ENCODE measurements at places on chromosomes 4 and X.
A peak's percentile ranks its signal among the peaks of the same experiment; 100 is the strongest.

- no peak for DNase-seq
These were observed 45.7 kb downstream of the RTL9 start for GRCh38 chrX:110404376-110404775.

GRCh38 chr4:55398966-55399365, 3.2 kb downstream of the TMEM165 start:
- no peak for DNase-seq

DNA sequence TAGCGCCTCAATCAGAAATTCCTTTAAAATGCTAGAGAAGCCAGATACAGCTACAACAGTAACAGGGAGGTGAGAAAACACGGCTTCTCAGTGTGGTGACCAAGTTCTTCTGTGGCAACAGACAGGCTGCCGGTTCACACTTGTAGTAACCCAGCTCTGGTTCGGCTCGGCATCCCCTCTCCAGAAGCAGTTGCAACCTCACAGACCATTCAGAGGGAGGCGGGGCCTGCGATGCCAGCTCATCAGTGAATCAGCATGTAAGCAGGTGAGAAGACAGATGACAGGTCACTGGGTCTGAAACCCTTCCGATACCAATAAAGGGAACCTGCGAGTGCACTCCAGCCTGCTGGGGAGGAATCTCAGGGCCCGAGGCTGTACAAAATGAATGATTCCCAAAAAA, 251.0 kb downstream of the KCNIP4 start:
- no peak for DNase-seq

DNA sequence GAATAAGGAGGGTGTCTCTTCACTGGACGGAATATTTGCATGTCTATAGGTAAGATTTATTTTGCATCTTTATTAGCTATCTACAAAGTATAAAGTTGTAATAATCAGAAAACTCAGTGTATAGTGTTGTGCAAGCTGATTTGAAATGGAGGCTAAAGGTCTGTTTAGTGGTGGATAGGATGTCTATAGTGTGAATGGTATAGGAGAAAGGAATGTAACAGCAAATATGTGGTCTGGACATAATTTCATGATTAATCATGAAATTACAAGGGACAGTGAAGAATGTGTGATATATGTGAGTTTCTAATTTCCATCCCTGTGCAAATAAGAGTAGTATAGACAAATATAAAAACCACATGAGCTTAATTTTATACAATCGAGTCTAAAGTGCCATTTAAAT, 79.3 kb upstream of the CAMK2D start:
- DNase-seq, result no peak

DNA sequence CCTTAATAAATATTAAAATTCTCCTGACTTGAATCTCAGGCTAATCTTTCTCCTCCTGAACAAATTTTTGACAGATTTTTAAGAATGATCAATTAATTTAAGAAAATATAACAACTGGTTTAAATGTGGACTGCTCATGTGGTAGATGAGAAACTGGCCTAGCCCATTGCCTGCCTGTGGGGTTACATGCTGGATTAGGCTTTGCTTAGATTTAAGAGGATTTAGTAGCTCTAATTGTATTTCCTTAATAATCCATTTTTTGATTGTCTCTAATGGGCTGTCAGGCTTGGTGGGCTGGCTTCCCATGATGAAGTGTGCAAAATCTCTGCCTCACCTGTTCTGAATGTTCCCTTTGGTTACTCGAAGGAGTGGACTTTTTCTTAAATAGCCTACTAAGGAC, 27.8 kb upstream of the LIMCH1 start:
- no peak for DNase-seq

- DNase-seq, result no peak
These were observed 64.5 kb downstream of the CENPC start for GRCh38 chr4:67480810-67481209.

GRCh38 chrX:16207634-16208033, 40.4 kb downstream of the MAGEB17 start:
- no peak for DNase-seq

GRCh38 chrX:6468706-6469105, 66.2 kb downstream of the VCX3A start:
- no peak for DNase-seq

GRCh38 chr4:119679251-119679650, 50.6 kb upstream of the PDE5A start:
- DNase-seq, result no peak

- no peak for DNase-seq
These were observed 9.6 kb downstream of the BMP15 start for GRCh38 chrX:50920132-50920531.

DNA sequence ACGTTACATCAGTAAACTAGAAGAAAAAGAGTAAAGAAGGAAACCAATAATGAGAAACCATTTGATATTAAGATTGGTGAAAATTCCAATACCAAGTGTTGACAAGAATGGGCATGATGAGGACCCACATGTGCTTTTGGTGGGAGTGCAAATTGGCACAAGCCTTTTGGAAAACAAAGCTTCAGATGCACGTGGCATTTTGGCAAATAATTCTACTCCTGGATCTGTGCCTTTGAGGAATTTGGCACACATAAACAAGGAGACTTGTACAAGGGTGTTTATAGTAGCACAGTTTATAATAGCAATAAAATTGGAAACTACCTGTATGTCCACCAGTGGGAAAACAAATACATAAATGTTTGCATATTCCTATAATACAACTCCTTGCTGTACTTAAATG, 324.3 kb upstream of the TAPT1 start:
- DNase-seq, result no peak

DNA sequence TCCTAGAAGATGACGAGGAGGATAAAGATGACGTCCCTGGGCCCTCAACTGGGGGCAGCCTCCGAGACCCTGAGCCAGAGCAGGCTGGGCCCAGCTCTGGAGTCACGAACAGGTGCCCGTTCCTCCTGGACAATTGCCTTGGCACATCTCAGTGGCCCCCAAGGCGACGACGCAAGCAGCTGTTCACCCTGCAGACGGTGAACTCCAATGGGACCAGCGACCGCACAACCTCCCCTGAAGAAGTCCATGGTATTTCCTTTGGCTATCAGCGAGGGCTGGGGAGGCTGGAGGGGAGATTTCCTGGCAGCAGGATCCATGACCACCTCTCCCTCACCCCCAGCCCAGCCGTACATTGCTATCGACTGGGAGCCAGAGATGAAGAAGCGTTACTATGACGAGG, 11.9 kb downstream of the USP11 start:
- no peak for DNase-seq

DNA sequence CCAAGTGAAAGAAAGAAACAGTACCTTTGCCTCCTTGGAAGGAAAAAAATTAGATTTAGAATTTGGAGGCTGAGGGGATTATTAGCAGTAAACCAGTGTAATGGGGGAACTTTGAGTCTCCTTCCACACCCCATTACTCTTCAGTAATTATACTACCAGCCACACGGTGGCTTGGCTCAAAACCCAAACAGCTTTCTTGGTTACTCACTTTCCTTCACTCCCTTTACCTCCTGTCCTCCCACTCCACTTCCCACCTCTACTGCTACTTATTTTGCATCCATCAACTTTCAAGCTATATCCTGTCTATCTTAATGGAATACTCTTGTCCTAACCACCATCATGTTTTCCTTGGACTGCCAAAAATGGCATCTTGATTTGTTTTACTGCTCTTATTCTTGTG, 310.6 kb upstream of the AADAT start:
- no peak for DNase-seq

DNA sequence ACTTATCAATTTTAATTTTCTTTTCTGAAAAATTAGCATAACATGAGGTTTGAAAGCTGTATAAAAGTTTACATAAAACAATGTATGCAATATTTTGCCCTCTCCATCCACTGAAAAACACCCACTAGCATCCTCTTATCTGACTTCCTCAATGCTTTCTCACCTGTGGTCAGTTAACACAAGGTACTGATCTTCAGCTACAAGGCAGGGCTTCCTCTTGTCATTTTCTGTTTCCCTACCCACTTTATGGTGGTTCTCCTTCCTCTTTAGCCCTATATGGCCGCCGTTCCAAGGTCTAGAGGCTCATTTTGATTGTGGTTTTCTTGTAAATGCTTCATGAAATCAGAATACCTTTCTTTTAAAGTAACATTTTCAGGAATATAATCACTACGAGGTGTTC, 618.6 kb upstream of the CPEB2 start:
- DNase-seq, result no peak

- no peak for DNase-seq
These were observed 13.5 kb downstream of the MSANTD1 start for GRCh38 chr4:3262208-3263052.

DNA sequence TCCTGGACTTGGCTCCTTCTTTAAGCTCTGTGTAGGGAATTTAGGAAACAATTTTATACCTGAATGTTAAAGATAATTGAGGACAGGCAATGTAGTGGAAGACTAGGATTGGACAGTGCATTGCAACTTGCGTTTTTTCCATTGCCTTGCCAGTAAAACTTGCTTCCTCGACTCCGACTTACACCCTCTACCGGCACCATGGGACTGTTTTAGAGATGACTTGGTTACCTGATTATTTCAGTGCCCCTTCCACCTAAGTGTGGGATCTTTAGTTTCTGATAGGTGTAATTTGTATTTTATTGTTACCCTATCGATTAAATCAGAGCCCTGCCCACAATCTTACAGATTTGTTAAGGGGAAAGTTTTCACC, 1.2 kb downstream of the PRPS1 start:
- DNase-seq, result no peak

- no peak for DNase-seq
These were observed 8.8 kb upstream of the DGAT2L6 start for GRCh38 chrX:70168238-70169188.

GRCh38 chr4:96916711-96917110, 1076.8 kb downstream of the PDHA2 start:
- DNase-seq, result no peak

- no peak for DNase-seq
These were observed 21.6 kb downstream of the GPRASP1 start for GRCh38 chrX:102672856-102673255.

GRCh38 chr4:56907489-56908205, at the start of gene REST:
REST (plus strand) TSS chr4:56907900; CDS start chr4:56910639, 2,739 bp downstream.
- DNase-seq, result peak; percentile 60

GRCh38 chr4:15675356-15675755, 6.3 kb upstream of the FAM200B start:
- DNase-seq, result peak; percentile 30

DNA sequence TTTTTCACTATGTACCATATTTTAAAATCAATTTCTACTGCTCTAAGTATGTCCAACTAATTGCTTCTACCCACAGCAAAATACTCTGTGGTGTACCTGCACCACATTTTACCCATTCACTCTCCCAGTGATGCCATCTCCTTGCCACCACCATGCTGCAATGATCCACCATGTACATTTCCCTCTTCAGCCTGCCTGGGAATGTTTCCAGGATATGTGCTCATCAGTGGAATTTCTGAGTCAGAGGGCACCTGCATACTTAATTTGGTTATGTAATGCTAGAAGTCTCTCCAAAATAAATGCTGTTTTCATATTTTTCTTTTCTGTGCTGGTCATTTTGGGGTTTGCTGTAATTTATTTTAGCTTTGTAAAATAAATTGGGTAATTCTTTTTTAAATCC, 33.2 kb upstream of the OCIAD2 start:
- no peak for DNase-seq

GRCh38 chr4:172721659-172722058, 447.0 kb upstream of the GALNT7 start:
- DNase-seq, result no peak

DNA sequence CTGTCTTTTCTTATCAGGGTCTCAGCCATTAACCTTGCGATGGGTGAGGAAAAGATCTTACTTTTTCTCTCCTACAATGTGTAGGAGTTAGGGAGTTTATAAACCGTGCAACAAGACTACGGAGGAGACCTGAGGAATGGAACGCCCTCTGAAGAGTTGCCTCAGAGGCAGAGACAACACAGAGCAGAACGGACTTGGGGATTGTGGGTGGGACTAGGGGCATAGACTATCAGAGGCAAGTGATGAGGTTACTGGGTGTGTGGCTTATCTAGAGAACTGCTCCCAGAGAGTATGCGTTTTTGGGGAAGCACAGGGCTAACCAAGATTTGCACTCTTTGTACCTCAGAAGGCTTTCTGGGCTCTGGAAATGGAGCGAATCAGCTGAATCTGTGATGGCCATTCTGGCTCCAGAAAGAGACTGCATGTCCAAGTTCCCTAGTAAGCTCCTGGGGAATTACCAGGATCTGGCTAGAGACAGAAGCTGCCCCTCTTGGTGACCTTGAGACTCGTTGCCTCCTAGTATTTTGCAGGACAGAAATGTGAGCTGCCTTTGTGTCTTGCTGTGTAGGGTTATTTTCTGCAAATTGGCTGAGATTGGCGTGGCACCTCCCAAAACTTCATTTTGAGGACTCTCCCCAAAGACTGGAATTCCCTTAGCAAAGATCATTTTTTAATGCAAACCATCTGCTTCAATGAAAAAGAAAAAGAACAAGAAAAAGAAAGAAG, 118.9 kb downstream of the ARSF start:
- DNase-seq, result no peak

DNA sequence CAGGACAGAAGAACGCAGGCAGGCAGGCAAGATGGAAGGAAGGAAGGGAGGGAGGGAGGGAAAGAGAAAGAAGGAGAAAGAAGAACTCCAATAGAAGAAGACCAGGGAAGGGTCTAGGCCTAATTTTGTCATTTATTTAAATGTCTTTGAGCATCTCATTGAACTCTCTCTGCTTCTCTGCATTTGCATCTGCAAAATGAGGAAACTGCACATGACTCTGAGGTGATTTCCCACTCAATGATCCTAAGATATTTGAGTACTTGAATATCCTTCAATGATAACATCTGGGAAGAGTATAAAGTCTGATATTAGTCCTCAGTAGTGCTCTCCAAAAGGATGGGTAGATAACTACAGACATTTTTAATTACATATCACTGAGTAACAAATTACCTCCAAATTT, 33.1 kb upstream of the RBPJ start:
- peak; percentile 32 for DNase-seq

DNA sequence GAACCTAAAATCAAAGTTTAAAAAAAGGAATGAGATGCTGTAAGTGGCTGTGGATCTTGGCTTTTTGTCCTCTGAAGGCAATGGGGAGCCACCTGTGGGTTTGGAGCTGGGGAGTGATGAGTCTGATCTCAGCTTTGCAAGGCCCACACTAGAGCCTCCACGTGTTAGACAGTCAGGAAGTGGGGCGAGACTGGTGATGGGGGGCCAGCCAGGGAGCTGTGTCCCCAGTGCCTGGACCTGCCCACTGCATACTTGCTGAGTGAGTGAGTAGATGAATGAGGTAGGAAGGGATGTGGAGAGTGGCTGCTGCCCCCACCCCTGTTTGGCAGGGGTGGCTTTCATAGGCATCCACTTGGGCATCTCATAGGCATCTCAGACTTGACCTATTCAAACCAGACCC, 84.0 kb downstream of the NHSL2 start:
- no peak for DNase-seq

DNA sequence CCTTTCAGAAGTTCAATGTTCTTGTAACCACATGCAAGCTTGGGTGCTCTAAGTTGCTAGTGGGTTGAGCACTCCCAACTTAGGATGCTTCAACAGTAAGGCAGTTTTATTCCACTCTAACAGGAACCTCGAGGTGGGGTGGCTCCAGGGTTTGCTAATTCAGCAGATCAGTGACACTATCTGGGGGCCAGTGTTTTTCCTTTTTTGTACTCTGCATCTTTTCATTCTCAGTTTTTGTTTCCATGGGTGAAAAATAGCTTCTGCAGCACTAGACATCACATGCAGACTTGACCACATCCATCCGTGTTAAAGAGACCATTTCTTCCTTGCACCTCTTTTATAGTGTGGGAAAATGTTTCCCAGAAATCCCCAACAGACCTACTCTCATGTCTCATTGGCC, 497.6 kb downstream of the STIM2 start:
- DNase-seq, result no peak

- no peak for DNase-seq
These were observed 20.1 kb downstream of the LYAR start for GRCh38 chr4:4269856-4270255.

Data from AML-193 (cell line).